Activated CD4-positive, alpha-beta T cell treated with anti-CD3 and anti-CD28 coated beads, Interleukin-2, amount 10 ng/mL, durations not matched to agents 7 days and 5 days (primary cell): ENCODE measurements at places on chromosomes 16 and 17. TPM values are rescaled to one million over a fixed set of nuclear protein-coding genes. Genes with fewer than 3 reads are reported as not detected.
A peak's percentile ranks its signal among the peaks of the same experiment; 100 is the strongest.

- H3K27ac ChIP-seq, result no peak overlapping the region
- H3K27me3 ChIP-seq, result no peaks in the 10 kb centered on the region
- H3K4me3 ChIP-seq, result no peak overlapping the region
- DNase-seq, result no peak
- peaks cover 21% of the 10 kb centered on the region for H3K4me1 ChIP-seq
Observed at GRCh38 chr16:4617880-4618279, 3.2 kb upstream of the UBALD1 start.

Gene JPT1
- 280 TPM for total RNA-seq

- H3K4me1 ChIP-seq, result no peaks in the 10 kb centered on the region
- no peaks in the 10 kb centered on the region for H3K36me3 ChIP-seq
- H3K4me3 ChIP-seq, result no peak overlapping the region
- H3K27me3 ChIP-seq, result no peaks in the 10 kb centered on the region
- H3K27ac ChIP-seq, result no peak overlapping the region
Observed at GRCh38 chr17:15364615-15365014, 23.2 kb upstream of the TEKT3 start.

- H3K4me3 ChIP-seq, result no peak overlapping the region
- no peak for DNase-seq
- H3K4me1 ChIP-seq, result peaks cover 11% of the 10 kb centered on the region
- peaks cover 5% of the 10 kb centered on the region for H3K36me3 ChIP-seq
- no peak overlapping the region for H3K27ac ChIP-seq
- peaks cover 3% of the 10 kb centered on the region for H3K27me3 ChIP-seq
Observed at GRCh38 chr17:82225368-82226029, 3.3 kb upstream of the SLC16A3 start.

DNA sequence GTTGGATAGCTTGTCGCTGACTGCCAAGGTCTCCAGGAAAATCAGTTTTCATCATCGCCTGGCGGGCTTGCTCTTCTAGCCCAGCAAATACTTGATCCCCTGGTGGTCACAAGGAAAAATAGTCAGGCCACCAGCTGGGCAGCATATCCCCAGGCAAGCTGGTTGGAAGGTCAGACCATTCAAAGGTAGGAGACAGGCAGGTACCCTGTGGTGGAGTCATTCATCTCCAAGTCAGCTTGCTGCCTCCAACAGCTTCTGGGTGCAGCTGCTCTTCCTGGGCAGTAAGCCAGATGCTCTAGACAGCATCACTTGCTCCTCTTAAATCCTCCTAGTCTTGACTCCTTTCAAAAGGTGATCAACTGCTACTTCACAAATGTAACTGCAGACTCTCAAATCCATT lies 16.0 kb downstream of the ZNF821 start:
- H3K4me3 ChIP-seq, result no peak overlapping the region
- peaks cover 23% of the 10 kb centered on the region for H3K36me3 ChIP-seq
- H3K27ac ChIP-seq, result peak overlapping the region; percentile 20

Gene RNF43
- 0.12 TPM for total RNA-seq

GRCh38 chr16:15620611-15621195 lies 22.3 kb downstream of the MARF1 start:
- no peak for DNase-seq
- no peak overlapping the region for H3K4me3 ChIP-seq
- H3K4me1 ChIP-seq, result no peaks in the 10 kb centered on the region
- H3K27me3 ChIP-seq, result no peaks in the 10 kb centered on the region
- H3K27ac ChIP-seq, result no peak overlapping the region

DNA sequence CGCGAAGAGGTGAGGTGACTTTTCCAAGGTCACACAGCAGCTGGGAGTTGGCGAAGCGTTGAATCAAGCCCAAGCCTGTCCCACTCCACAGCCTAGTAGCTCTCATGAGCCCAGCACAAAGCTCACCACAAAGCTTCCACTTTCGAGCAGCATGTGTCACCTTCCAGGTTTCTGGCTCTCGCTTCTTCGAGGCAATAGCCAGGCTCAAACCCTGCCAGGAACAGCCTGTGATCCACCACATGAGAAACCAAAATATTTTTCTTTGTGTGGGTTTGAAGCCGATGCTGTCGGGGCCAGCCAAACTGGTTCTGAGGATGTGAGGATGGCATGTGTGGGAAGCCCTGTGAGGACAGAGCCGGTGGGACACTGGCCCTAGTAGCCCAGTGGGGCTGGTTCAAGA lies 68.1 kb downstream of the COG7 start:
- H3K4me3 ChIP-seq, result no peak overlapping the region
- no peak overlapping the region for H3K27ac ChIP-seq
- peaks cover 2% of the 10 kb centered on the region for H3K36me3 ChIP-seq
- no peaks in the 10 kb centered on the region for H3K4me1 ChIP-seq
- DNase-seq, result no peak

DNA sequence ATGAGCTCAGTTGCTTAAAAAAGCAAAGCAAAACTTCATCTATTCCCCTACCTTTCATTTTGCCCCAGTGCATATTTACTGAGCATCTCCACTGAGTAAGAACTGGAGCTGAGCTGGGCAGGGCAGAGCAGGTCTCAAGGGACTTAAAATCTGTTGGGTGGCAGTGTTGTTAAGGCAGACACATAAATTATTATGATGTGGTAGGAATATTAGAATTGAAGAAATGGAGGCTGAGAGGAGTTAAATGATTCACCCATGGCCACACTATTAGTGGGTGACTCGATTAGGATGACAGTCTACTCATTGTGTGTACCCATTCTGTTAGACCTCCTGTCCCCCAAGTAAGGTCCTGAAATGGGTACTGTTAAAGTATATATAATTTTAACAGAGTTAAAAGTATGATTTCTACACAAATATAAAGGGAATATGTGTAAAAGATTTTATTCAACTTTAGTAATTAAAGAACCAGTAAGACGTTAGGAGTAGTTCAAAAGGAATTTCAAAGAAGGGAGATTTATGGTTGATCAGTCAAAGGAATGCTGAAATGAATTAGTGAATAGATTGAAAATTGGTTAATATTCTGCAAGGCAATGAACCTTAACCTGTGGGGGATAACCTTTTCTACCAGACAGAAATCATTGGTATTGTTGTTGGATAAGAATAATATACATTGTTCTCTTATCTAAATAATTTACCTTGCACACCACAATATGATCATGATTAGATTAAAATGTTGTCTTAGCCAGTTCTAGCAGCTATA lies 17.5 kb downstream of the ITGB3 start:
- no peak overlapping the region for H3K4me3 ChIP-seq
- peaks cover 4% of the 10 kb centered on the region for H3K27me3 ChIP-seq
- H3K4me1 ChIP-seq, result no peaks in the 10 kb centered on the region
- no peak overlapping the region for H3K27ac ChIP-seq

GRCh38 chr16:19559242-19559910 lies 3.9 kb downstream of the VPS35L start:
- H3K27ac ChIP-seq, result no peak overlapping the region
- peaks cover 19% of the 10 kb centered on the region for H3K36me3 ChIP-seq
- DNase-seq, result peak; percentile 56
- H3K27me3 ChIP-seq, result no peaks in the 10 kb centered on the region
- H3K4me1 ChIP-seq, result peaks cover 21% of the 10 kb centered on the region

Gene CRISPLD2
- 0.27 TPM for total RNA-seq

Gene PRR15L
- total RNA-seq, result not detected

Gene C16orf54
- 88.3 TPM for total RNA-seq

Gene CA4
- total RNA-seq, result not detected

DNA sequence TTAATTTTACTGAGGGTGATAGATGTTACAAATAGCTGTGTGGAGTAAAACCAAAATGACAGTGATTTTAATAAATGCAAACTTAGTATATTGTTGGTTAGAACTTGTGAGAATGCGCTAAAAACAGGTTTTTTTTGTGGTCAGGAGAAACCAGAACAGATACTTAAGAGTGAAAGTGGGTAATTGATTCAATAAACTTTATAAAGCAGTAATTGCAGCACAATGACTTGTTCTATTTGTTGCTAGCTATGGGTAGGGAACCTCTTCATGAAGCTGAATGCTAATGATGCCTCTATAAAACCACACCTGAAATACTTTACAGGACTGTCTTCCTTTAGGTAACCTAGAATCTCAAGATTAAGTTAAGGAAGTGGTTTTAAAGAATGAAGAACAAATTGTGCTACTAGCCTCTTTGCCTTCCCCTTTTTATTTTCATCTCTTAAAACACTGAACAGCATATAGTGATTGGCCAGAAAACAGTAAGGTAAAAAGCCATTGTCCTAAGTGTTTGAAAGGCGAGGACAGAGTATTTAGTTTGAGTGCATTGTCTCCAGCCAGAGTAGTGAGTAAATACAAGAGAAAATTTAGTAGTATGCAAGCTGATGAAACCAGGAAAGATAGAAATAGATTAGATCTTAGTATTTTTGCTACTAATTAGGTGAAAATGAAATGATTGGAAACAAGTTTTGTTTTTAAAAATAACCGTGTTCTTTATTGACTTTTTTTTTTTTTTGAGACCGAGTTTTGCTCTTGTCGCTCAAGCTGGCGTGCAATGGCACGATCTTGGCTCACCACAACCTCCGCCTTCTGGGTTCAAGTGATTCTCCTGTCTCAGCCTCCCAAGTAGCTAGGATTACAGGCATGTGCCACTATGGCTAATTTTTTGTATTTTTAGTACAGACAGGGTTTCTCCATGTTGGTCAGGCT lies 6.0 kb downstream of the GGNBP2 start:
- H3K36me3 ChIP-seq, result peaks cover 49% of the 10 kb centered on the region
- H3K27ac ChIP-seq, result peak overlapping the region; percentile 79
- no peak for DNase-seq
- peaks cover 62% of the 10 kb centered on the region for H3K4me1 ChIP-seq
- no peaks in the 10 kb centered on the region for H3K27me3 ChIP-seq

DNA sequence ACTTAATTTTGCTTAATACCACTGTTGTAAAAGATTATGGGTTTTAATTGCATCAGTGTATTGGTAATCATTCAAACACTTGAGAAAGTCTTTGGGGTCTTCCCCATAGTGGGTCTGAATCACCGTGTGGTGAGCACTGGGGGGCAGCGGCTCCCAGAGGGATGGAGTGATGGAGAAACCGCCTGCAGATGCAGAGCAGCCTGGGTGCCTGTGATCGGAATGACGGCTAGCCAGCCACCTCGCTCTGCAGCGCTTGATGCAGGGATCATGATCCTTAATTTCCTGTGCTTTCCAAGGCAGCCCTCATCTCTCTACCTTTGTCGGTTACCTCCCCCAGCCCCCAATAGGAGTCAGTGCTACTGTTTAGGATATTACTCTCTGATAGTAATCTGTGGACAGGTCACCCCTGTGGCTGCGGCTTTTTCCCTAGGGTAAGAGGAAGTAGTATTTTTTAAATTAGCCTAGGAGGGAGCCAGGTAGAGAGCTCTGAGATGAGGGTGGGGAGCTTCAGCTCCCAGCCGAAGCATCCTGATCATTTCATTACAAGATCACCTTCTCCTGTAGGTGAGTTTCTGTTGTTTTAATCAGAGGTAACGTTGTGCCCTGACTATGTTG lies 135.6 kb downstream of the MSI2 start:
- H3K4me3 ChIP-seq, result no peak overlapping the region
- H3K36me3 ChIP-seq, result peaks cover 54% of the 10 kb centered on the region
- H3K27me3 ChIP-seq, result no peaks in the 10 kb centered on the region
- no peak for DNase-seq
- H3K27ac ChIP-seq, result no peak overlapping the region
- peaks cover 5% of the 10 kb centered on the region for H3K4me1 ChIP-seq

- H3K4me1 ChIP-seq, result peaks cover 46% of the 10 kb centered on the region
- peaks cover 7% of the 10 kb centered on the region for H3K36me3 ChIP-seq
- DNase-seq, result no peak
- peak overlapping the region; percentile 86 for H3K4me3 ChIP-seq
- no peaks in the 10 kb centered on the region for H3K27me3 ChIP-seq
Observed at GRCh38 chr17:34979650-34980352, 511 bp upstream of the LIG3 start.

GRCh38 chr16:24281466-24281865 lies 25.3 kb downstream of the CACNG3 start:
- no peak for DNase-seq
- H3K27ac ChIP-seq, result no peak overlapping the region
- H3K27me3 ChIP-seq, result peaks cover 20% of the 10 kb centered on the region
- H3K4me3 ChIP-seq, result no peak overlapping the region

DNA sequence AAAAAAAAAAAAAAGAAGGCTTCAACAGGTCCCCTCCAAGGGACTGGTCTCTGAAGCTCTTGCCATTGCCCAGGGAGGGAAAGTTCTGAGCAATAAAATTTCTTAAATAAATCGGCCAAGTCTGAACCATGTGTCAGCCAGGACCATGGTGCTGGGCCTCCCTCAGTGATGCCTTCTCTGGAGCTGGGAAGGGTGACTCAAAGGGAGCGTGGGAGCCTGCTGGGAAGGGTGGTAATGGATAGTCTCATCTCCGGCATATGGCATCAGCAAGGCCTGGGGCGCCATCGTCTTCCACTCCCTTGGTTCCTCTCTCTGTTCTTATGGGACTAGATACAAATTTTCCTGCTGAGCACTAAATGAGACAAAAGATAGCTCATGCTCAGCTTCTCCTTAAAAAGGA lies 2.3 kb downstream of the VKORC1 start:
- H3K36me3 ChIP-seq, result peaks cover 13% of the 10 kb centered on the region
- no peak for DNase-seq
- peak overlapping the region; percentile 42 for H3K4me3 ChIP-seq
- no peaks in the 10 kb centered on the region for H3K27me3 ChIP-seq

Gene TBC1D3K
- total RNA-seq, result not detected

GRCh38 chr16:2341456-2342447 lies 1.2 kb upstream of the ABCA3 start:
- H3K27me3 ChIP-seq, result peaks cover 22% of the 10 kb centered on the region
- H3K36me3 ChIP-seq, result peaks cover 2% of the 10 kb centered on the region
- no peak overlapping the region for H3K27ac ChIP-seq
- H3K4me3 ChIP-seq, result no peak overlapping the region

Gene ABCA10
- 1.6 TPM for total RNA-seq

Gene G6PC1
- total RNA-seq, result not detected

- H3K4me1 ChIP-seq, result no peaks in the 10 kb centered on the region
- H3K36me3 ChIP-seq, result no peaks in the 10 kb centered on the region
- no peak overlapping the region for H3K4me3 ChIP-seq
- no peak overlapping the region for H3K27ac ChIP-seq
- no peak for DNase-seq
Observed at GRCh38 chr16:66400503-66401380, 26.4 kb upstream of the BEAN1 start.

GRCh38 chr17:67095803-67096202 lies 51.4 kb downstream of the CACNG1 start:
- H3K4me3 ChIP-seq, result no peak overlapping the region
- no peak overlapping the region for H3K27ac ChIP-seq
- H3K4me1 ChIP-seq, result peaks cover 7% of the 10 kb centered on the region
- DNase-seq, result no peak

Gene NME3
- total RNA-seq, result 31.3 TPM
